ENCODE measurements at places on chromosomes 13 and 19.

GRCh38 chr19:57380923-57381322 lies 8.7 kb upstream of the ZNF548 start:
- DNase-seq = no peak

GRCh38 chr19:40370997-40371801 lies 18.8 kb downstream of the HIPK4 start:
- no peak for DNase-seq

DNA sequence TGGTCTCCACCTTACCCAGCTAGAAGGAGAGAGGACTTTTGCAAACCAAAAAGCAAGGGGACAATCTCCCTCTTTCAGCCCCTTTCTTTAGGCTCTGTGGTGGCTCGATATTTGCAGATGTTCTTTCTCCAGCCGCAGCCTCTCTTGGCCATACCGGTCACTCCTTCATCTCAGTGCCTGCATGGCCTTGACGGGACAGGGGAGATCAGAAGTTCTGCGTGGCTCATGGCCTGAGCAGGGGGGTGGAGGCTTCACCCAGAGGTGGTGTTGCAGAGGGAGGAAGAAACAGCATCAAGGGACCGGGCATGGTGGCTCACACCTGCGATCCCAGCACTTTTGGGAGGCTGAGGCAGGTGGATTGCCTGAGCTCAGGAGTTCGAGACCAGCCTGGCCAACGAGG lies 53.2 kb downstream of the MYO9B start:
- DNase-seq = no peak

GRCh38 chr13:30718661-30719524 lies 16.4 kb upstream of the ALOX5AP start:
- DNase-seq = peak; percentile 63

DNA sequence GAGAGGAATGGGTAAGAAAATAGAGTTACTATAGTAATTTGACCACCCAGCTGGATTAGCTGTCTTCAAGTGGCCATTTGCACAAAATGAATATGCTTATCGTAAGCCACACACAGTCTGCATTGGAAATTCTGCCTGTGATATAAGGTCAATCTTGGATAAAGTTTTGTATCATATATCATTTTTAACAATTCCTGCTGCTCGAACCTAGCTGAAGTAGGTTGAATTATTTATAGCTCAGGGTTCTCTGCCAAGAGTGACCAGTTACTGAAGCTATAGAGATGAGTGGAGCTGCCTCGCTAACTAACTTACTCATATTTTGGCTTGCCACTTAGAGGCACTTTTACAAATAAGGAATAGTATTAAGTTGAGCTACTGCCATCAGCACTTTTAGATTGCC lies 220.9 kb downstream of the RGCC start:
- DNase-seq = no peak

DNA sequence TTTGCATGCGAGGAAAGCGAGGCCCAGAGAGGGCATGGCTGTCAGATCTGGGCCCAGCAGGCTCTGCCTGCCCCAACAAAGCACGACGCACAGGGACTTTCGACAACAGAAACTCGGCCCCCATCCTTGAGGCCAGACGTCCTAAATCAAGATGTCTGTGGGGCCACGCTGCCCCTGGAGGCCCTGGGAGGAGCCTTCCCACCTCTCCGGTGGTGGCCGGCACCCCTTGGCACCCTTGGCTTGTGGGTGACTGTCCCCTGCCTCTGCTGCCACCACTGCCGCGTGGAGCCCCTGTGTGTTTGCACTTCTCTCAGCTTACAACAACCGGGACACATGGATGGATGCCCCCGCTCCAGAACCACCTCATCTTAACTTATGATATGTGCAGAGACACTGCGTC lies 4.4 kb downstream of the WDR18 start:
- DNase-seq = no peak

GRCh38 chr13:25276748-25277147 lies 10.5 kb downstream of the MTMR6 start:
- DNase-seq = no peak

DNA sequence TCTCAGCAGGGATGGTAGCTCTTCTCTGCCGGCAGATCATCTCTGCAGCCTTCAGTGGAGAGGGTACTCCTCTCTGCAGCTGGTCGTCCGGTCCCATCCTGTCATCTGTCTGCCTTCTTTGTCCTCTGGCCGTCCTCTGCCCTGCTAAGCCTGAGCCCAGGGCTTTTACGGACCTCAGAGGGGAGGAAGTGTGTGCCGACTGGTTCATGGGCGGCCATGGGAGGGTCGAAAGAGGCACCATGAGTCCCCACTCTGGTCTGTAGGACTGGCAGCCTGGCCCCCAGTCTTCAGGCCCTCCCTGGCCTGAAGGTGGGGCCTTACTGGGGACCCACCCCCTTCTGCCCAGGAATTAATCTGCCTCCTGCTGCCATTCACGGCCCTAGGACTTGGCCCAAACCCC lies 4.0 kb downstream of the ZNF554 start:
- DNase-seq = no peak

- no peak for DNase-seq
These were observed 827.4 kb downstream of the GPC5 start for GRCh38 chr13:92225861-92226260.

GRCh38 chr13:103104340-103104739 lies 38.1 kb upstream of the SLC10A2 start:
- DNase-seq = no peak

DNA sequence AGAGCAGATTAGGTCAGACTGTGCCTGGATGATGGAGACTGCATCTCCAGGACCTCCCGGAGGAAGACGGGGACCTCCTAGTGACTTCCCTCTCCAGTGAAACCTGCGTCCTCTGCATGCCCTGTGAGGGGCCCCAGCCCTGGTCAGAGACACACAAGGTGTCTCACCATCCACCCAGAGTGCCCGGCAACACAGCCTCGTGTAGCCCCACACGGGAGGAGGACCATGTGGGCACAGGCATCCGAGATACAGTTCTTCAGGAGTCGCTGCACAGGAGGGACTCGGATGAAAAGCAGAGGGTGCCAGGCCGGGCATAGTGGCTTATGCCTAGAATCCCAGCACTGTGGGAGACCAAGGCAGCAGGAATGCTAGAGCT lies 64.8 kb downstream of the PEPD start:
- no peak for DNase-seq

- no peak for DNase-seq
These were observed 12.5 kb upstream of the TNFSF9 start for GRCh38 chr19:6518145-6518911.

GRCh38 chr19:49973987-49974386 lies 13.0 kb upstream of the SIGLEC11 start:
- DNase-seq = peak; percentile 79

GRCh38 chr13:110455444-110455843 lies 106.1 kb downstream of the RAB20 start:
- no peak for DNase-seq

- DNase-seq = no peak
These were observed 1.1 kb upstream of the SHC2 start for GRCh38 chr19:461721-462551.

GRCh38 chr19:1786668-1787067 lies 25.4 kb downstream of the ATP8B3 start:
- DNase-seq = no peak

- DNase-seq = peak; percentile 50
These were observed 24.2 kb upstream of the C1QTNF9B start for GRCh38 chr13:23921451-23921888.

GRCh38 chr13:85243831-85244230 lies 555.4 kb downstream of the SLITRK6 start:
- DNase-seq = no peak

GRCh38 chr13:71399631-71400215 lies 467.3 kb downstream of the DACH1 start:
- no peak for DNase-seq

GRCh38 chr13:40476175-40476958 lies 190.1 kb downstream of the FOXO1 start:
- DNase-seq = no peak

GRCh38 chr13:33341861-33342452 lies 56.4 kb upstream of the STARD13 start:
- no peak for DNase-seq

- no peak for DNase-seq
These were observed 58.2 kb downstream of the USP12 start for GRCh38 chr13:27113436-27113835.

GRCh38 chr19:4567584-4568071 lies 8.1 kb upstream of the SEMA6B start:
- DNase-seq = peak; percentile 87

- DNase-seq = peak; percentile 63
These were observed 6.7 kb upstream of the ERFL start for GRCh38 chr19:41934849-41935374.

DNA sequence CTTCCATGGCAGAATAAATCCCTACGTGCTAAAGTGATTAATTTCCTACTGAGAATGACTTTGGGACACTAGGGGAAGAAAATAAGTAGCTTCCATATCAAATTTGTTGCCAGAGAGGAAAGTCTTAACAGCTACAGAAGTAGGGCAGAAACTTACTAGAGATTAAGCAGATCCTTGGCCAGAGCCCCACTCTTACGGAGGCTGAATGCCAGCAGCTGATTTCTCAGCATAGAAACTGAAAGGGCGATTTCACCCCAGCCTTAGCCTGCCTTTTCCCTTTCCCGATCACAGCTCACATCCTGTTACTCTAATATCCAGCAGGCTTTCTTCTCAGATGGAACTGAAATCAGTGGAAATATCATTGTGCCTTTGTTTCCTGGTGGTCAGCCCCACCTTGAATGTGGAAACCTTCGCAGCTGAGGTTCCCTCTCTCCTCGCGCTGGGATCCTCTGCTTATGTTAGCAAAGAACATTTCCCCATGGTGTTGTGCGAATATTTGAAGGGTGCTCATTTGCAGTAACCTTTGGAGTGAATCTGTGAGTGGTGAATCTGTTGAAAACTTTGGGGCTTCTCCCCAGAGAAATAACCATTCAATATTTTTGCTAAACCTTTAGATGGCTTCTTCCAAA lies 8.4 kb downstream of the FAM124A start:
- DNase-seq = no peak

DNA sequence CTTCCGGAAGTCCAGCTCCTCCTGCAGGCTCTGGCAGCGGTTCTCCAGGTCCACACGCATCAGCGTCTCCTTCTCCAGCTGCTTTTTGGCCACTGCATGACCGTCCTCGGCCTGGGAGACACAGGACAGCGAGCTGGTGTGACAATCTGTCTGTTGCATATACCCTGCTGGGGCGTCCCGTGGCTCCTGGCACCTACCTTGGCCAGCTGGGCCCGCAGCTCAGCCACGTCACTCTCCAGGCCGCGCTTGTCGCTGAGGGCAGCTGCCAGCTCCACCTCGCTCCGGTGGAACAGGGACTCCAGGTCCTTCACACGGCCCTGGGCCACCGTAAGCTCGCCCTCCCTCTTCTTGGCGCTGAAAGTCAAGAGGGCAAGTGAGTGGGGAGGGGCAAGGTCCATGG lies 10.8 kb upstream of the TIMM13 start:
- no peak for DNase-seq

GRCh38 chr13:36207672-36208071 lies 6.7 kb downstream of the SOHLH2 start:
- DNase-seq = no peak

DNA sequence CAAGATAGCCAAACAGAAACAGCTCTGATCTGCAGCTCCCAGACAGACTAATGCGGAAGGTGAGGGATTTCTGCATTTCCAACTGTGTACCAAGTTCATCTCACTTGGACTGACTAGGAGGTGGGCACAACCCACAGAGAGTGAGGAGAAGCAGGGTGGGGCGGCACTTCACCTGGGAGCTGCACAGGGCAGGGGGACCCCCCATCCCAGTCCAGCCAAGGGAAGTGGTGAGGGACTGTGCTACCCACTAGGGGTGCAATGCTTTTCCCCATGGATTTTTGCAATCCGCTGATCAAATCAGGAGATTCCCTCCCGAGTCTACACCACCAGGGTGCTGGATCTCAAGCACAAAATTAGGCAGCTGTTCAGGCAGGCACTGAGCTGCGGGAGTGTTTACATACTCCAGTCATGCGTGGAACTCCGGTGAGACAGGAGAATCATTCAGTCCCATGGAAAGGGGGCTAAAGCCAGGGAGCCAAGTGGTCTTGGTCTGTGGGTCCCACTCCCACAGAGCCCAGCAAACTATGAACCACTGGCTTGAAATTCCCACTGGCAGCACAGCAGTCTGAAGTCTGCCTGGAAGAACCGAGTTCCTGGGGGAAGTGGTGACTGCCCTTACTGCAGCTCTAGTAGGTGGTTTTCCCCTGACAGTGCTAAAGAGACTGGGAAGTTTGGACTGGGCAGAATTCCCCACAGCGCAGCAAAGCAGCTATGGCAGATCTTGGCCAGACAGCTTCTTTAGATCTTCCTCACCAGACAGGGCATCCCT lies 85.1 kb upstream of the UFM1 start:
- no peak for DNase-seq

- no peak for DNase-seq
These were observed 21.6 kb downstream of the SLAIN1 start for GRCh38 chr13:77719128-77719527.

DNA sequence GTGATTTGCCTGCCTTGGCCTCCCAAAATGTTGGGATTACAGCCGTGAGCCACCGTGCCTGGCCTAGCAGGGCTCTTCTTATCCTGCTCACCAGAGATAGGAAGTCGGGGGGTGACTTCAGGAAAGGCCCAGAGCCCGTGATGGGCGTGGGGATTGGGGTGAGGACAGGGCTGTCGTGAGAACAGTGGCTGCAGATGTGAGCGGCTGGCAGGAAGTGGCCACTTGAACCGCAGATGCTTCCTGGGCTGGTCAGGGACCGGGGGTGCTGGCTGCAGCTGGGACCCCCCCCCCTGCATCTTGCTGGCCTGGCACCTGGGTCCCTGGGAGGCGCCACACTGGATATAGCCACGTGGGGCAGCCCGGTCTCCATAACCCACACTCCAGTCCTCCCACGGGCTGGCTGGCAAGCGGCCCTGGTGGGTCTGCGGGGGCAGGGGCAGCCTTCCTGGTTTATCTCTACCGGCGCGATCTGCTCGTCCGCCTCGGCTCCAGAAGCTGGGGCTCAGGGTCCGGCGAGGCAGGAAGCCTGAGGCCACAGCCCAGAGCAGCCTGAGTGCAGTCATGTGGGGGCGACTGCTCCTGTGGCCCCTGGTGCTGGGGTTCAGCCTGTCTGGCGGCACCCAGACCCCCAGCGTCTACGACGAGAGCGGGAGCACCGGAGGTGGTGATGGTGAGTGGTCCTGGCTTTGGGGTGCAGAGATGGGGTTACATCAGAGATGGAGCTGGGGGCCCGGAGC lies at the start of gene F2RL3:
Gene F2RL3, plus strand, starts transcription at position 371 of the 737 bp plus-strand sequence. Its CDS starts 191 bp downstream, at position 562.
- DNase-seq = peak; percentile 34

DNA sequence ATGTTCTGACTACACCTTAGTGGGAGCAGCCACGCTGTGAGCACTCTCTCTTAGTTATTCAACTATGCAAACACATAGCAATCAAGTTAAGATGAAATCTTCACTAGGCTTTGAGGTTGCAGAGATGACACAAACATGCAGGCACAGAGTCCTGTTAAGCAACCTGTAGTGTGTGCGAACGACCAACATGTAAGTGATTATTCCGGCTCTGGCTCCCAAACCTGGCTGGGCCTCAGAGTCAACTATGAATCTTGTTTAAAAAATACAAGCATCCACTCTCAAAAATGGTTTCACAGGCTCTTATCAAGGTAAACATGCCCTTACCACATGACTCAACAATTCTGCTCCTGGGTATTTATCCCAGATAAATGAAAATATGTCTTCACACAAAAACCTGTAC lies 91.4 kb downstream of the IRS2 start:
- no peak for DNase-seq

All from inflammatory macrophage (primary cell).